ENCODE measurements at places on chromosomes 11 and 22. TPM values are rescaled to one million over a fixed set of nuclear protein-coding genes. Genes with fewer than 3 reads are reported as not detected.

GRCh38 chr22:19892257-19892879 is 37.7 kb upstream of the GNB1L start:
- no peak for DNase-seq

- no peak for DNase-seq
These were observed 4.6 kb upstream of the ZBED5 start for GRCh38 chr11:10862446-10862845.

The CD3E gene
- 3.3 TPM for total RNA-seq

- DNase-seq = no peak
These were observed 40.8 kb upstream of the GAL start for GRCh38 chr11:68643585-68643984.

The CABP4 gene
- total RNA-seq = 1.5 TPM

GRCh38 chr11:114176321-114176720 is 116.8 kb downstream of the ZBTB16 start:
- no peak for DNase-seq

DNA sequence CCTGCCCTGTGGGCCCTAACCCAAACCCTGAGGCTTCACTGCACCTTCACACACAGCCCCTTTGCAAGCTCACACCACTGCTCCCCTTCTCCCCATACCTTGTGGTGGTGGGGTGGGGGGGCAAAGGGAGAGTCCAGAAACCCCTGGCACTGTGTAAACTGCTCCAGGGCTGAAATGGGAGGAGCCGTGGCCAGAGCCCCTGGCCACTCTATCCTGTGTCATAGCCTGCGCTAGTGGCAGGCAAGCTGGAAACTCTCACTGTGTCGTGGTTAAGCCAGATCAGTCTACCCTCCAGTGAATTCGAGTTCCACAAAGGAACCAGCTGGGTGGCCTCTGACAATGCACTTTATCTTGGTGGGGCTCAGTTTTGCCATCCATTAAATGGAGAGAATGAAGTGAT is 8.4 kb upstream of the SYT13 start:
- DNase-seq = no peak

DNA sequence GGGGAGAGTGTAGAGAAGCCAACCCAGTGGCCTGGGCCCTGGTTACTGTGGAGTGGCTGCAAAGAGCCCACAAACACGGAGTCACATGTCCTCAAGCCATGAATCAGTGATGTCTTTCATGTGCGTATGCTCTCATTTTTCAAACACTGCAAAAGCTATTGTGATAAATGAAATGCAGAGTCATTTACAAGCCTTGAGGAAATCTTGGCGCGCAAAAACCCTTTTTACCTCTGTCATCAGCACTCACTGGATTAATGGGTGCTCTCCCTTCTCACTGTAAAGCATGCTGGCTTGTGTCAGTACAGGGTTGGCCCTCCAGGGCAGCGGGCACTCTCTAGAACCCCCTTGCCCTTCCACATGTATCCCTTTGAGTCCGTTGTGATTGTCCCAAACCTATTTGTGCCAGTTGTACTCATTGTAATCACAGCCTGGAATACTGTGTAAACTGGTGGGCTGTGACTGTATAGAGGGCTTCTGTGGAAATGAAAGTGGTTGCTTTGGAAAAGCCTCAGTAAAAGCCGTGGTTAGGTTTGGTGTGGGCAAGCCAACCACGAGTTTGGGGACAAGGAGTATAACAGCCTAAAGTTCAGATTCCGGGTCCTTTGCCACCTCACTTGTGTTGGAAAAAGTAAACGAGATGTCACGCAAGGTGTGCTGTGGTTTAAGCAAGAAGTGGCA is 10.4 kb downstream of the GNAZ start:
- DNase-seq = no peak

DNA sequence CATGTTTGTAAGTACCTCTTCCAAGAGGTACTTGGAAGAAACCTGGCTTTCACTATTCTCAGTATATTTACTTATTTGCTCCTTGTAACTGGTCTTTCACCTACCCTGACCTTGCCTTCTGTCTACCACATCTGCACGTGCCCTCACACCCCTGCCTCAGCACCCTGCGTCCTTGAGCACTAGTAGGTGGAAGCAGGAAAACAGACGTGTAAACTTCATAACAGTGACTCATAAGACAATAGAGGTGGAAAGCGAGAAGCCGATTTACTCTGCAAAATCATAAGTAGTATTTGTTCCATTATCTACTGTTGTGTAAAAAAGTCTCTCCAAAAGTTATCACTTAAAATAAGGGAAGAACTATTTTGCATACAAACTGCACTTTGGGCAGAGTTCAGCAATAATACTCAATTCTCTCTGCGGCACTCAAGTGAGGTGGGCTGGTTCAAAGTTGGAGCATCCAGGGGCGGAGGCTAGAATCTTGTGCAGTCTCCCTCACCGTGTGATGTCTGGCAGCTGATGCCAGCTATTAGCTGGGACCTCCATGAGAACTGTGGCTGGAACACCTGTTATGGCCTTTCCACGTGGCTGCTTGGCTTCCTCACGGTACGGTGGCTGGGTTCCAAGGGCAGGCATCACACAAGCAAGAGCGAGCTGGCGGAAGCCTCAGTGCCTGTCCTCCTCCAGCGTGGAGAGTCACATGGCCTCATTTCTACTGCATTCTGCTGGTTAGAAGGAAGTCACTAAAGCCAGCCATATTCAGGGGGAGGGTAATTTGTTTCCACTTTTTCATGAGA is 30.4 kb downstream of the PACS1 start:
- DNase-seq = peak; percentile 90

DNA sequence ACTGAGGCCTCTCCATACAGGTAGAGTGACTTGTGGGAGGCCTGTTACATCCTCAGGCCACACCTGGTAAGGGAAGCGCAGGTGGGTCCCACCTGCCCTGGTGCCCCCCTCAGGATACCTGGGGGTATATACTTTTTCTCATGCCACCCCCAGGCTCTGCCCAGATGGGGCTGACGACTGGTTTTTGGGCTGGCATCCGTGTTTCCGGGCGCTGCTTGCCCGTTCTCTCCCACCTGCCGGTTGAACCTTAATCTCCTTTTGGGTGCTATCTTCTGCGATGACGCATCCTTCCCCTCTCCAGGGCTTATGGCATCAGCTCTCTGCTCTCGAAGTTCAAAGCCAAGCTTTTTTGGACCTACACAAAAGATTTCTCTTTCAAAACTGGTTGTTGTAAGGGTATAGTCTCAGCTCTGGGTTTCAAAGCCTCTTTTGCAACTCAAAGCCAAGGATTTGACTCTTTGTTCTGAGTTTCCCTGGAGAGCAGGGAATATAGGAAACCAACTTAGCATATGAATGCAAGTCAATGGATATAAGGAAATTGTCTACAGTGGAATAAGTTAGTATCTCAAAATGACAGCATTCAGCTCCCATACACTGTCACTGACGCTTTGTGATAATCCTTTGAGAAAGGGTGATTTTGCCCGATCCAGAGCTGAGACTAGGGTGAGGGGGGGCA is 8.6 kb upstream of the LRRC10B start:
- no peak for DNase-seq

- no peak for DNase-seq
These were observed 353.1 kb upstream of the ANO5 start for GRCh38 chr11:21839796-21840195.

DNA sequence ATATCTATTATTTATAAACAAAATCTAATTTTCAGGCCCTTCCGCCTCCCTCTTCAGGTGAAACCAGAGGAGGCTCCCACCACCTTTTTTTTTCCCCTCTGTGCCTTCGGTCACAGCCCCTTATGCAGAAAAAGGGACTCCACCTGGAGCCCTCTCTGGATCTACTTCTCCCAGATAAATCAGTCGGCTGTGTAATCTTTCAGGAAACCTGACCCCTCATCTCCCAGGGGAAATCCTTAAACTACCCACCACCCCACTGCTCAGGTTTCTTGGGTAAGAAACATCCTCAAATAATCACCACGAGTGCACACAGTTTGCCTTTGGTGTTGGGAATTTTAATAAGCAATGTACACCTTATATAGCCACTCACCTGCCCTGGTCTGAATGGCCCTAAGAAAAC is 104.2 kb downstream of the NAV2 start:
- DNase-seq = no peak

- DNase-seq = peak; percentile 55
These were observed 70.3 kb downstream of the SEZ6L start for GRCh38 chr22:26239581-26239980.

GRCh38 chr11:69155302-69156234 is at the start of gene SMIM38:
TSS of gene SMIM38 (plus strand) at chr11:69155935. CDS start at chr11:69157847, 1,912 bp downstream.
- no peak for DNase-seq

The C22orf31 gene
- total RNA-seq = not detected
